NCI-H187 treated with DMSO at 0.1 percent for 48 hours (cell line): ENCODE measurements at places on chromosomes 1 and 21.

GRCh38 chr1:36571106-36571505 is 88.4 kb upstream of the CSF3R start:
- no peak for DNase-seq

- DNase-seq = no peak
These were observed 106.8 kb upstream of the C1orf174 start for GRCh38 chr1:4006676-4007374.

DNA sequence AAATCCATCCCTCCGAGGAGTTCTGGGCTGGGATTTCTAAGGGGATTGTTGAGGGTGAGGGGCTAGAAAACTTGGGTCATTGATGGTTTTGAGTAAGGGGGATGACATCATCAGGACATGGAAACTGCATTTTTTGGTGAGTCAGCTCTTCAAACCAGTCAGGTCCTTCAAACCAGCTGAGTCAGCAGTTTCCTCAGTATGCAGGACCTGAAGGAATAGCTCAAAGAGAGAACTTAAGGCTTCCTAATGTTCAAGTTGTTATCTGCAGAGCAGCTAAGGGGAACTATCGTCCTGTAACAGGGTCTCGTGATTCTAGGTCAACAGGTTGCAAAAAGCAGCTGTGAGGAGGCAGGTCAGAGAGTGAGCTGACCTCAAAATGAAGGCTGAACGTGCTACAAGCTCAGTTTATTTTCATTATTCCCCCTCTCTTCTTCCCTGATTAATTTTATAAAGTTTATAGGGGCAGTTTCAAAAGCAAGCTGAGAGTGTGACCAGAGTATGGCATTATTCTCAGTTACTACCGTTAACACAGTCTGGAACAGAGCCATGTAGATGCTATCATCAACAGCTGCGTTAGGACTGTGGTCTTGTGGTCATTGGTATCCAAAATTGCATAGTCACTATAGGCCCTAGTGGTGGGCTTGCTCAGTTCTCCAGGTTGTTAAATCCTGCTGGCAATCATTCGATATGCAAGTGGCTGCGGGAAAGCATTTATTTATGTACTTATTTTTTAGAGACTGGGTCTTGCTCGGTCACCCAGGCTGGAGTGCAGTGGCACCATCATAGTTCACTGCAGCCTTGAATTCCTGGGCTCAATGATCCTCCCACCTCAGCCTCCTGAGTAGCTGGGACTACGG is 10.7 kb upstream of the SDC3 start:
- DNase-seq = no peak

DNA sequence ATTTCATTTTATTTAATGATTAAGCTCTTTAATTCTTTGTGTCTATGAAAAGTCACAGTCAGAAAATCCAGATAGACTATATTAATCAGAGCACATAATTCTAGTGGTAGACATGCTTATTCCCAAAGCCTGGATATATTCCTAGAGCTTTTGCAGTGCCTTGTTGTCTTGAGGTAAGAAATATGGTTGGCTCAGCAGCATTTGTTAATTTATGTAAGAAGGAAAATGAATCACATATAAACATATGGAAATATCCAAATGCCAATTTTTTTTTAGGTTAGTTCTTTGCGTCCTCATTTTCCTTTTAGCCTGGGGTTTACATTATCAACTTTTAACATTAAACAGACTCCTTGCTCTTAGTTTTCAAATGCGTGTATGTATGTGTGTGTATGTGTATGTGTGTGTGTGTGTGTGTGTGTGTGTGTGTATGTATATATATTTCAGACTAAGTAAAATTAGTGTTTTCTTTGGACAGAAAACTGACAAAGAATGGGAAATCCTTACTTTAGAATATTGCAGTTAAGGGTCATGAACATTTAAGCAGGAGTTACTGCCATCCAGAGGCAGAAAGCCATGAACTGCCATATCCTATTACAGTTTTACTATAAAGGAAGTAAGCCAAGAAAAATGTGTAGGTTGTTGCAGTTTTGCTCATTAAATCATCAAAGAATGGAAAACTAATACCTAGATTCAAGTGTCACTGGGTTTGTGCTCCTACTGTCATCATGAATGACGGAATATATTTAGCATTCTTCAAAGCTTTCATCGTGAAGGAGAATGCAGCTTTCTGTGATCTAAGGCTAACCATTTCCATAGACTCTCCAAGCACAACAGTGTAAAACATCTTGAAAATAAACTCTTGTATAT is 477.1 kb upstream of the NR5A2 start:
- no peak for DNase-seq

DNA sequence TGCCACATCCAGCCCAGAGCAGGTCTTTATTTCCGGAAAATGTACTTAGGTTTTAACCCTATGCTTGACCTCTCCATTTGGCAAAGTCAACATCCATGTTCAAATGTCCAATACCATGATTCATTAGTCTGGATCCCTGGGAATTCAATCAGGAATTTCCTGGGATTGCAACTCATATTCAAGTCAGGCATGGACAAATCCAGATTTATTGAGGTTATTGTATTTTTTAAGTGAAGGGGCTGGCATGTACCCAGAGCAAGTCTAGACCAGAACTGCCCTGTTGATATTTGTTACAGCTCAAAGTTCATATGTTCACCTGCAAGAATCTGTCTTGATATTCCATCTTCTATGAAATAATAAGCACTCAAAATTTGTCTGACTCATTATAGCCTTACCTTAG is 521.1 kb downstream of the ADGRL2 start:
- DNase-seq = no peak

DNA sequence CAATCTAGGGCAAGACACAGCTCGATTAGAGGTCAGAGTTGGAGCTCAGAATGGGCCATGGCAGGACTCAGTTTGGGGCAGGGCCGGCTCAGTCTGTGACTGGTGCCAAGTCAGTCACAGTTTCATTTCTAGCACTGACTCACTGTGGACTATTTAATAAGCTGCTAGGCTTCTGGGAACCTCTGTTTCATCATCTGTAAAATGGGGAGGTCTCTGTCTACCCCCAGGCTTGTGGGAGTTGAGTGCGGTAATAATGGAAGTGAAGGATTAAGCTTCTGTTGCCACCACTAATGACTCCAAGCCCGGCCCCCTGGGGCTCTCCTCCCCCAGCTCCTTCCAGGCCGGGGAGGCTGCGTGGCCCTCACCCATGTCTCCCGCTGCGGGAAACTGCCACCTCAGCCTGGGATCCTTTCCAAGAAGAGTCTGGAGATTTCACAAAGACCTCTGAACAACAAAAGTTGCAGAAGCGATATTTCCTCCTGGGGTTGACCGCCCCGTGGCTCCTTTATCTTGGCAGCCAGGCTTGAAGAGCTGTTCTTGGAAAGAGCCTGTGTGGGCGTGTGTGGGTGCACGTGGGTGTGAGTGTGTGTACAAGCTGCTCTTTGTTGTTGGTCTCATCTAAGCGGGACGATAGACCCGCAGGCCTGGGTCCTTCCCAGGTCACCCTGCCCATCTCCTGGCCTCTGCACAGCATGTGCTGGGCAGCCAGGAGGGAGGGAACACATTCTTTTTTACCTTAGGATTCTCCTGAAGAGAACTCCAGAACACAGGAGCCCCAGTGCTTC is 29.1 kb downstream of the KNCN start:
- DNase-seq = no peak
